Neural crest cell (in vitro differentiated cells): ENCODE measurements at places on chromosomes 3 and 15. TPM values are rescaled to one million over a fixed set of nuclear protein-coding genes. Genes with fewer than 3 reads are reported as not detected.

The TFDP2 gene
- 64.5 and 75.4 TPM in 2 replicates for total RNA-seq

The KLF15 gene
- 18.0 and 19.3 TPM in 2 replicates for total RNA-seq

DNA sequence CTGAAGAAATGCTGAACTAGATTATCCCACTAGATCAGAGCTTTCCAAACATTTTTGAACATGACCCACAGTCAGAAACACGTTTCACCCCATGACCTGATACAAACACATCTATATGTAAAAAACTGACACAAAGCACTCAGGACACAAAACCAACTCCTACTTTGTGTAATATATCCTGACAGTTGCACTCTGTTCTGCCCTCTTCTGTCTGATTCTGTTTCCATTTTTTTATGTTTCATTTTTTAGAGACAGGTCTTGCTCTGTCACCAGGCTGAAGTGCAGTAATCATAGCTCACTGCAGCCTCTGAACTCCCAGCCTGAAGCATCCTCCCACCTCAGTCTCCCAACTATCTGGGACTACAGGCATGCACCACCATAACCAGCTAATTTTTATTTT is 15.8 kb upstream of the RFTN1 start:
- DNase-seq, result no peak

GRCh38 chr3:197168606-197169005 is 129.8 kb downstream of the DLG1 start:
- no peak for DNase-seq

- no peak for DNase-seq
Measured at GRCh38 chr3:124634210-124635168, 95.8 kb upstream of the UMPS start.

GRCh38 chr3:106157411-106157810 is 288.6 kb upstream of the CBLB start:
- DNase-seq, result no peak
